Transverse colon (tissue), 4 donors: ENCODE measurements at places on chromosomes 2 and 18. TPM values are rescaled to one million over a fixed set of nuclear protein-coding genes. Genes with fewer than 3 reads are reported as not detected.

BOLL gene
- not detected for total RNA-seq

GULP1 gene
- total RNA-seq: 44.1 TPM

LOXHD1 gene
- not detected for total RNA-seq

TMEM17 gene
- 1.4 TPM for total RNA-seq

LMAN1 gene
- 27.1 TPM for total RNA-seq

BMP10 gene
- total RNA-seq: not detected

SCYGR8 gene
- total RNA-seq: not detected

NT5DC4 gene
- total RNA-seq: not detected

RIF1 gene
- total RNA-seq: 22.5 TPM

ACKR3 gene
- 4.2 TPM for total RNA-seq

RAB6C gene
- total RNA-seq: not detected

TRIB2 gene
- total RNA-seq: 14.2 TPM

RAB11FIP5 gene
- 29.1 TPM for total RNA-seq

HOXD8 gene
- 7.8 TPM for total RNA-seq

TBC1D8 gene
- total RNA-seq: 91.0 TPM

TRIM54 gene
- total RNA-seq: not detected

ALPP gene
- not detected for total RNA-seq

AMER3 gene
- total RNA-seq: not detected

IL1RN gene
- total RNA-seq: 10.0 TPM
